ENCODE measurements at places on chromosomes 7 and 10. TPM values are rescaled to one million over a fixed set of nuclear protein-coding genes. Genes with fewer than 3 reads are reported as not detected.

Gene VIM
- 3,150 TPM for total RNA-seq

DNA sequence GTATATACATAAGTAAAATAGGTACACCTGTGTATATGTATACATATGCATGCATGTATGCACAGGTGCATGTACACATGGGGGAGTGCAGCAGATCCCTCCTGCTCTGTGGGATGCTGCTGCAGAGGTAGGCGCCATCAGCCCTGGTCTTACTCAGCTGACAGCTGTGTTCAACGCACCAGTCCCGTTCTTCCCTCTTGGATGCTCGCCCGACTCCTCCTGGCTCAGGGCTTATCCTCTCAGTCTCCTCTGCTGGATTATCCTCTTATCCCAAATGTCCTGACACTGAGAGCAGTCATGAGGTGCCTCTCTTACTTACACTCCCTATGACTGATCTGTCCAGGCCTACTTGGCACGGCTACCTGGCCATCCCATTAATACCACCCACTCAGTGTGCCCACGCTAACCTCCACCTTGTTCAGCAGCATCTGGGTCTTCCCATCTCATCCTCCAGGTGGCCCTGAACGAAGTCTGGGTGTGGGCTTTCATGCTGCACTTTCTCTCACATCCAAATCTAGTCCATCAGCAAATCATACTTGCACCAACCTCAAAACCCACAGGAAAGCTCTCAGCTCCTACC, 357.1 kb downstream of the TCERG1L start:
- DNase-seq: no peak

Gene DNAH11
- 1.5 TPM for total RNA-seq

DNA sequence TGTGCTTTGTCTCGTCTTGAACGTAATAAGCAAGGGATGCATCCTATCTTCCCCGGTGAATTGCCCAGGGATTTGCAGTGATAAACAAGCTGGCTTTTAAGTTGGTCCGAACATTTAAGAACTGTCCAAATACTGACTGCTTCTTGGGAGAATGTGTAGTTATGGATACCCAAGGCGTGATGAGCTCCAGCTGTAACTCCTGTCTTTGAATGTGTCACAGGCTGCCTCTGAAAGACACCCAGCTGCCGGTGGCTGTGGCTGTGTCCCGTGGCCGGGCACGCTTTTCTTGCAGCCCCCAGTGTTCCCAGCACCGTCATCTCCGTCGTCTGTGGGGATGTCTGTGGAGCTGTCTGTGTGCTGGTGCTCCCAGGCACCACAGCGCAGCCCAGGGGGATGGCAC, 118.1 kb downstream of the GLRX3 start:
- no peak for DNase-seq

Gene PON3
- total RNA-seq: 0.49 TPM
